CD4-positive, alpha-beta T cell treated with Interleukin-4 for 4 hours (primary cell): ENCODE measurements at places on chromosomes 4 and X.

DNA sequence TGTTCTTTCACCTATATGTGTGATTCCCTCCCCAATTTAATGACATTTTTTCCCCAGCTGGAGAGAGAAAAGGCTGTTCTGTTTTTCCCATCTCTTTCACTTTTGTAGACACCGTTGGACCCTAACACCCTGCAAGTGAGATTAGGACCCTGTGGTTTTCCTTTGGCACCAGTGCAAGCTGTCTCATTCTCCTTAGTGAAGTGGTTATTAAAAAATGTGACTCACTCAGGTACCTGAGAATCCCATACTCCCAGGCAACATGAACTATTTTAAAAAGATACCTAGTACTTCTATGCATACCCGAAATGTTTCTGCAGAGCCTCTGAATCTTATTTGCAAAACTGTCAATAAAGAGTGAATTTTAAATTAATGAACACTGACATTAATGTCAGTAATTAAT is 175.7 kb upstream of the TBC1D9 start:
- DNase-seq, result no peak

DNA sequence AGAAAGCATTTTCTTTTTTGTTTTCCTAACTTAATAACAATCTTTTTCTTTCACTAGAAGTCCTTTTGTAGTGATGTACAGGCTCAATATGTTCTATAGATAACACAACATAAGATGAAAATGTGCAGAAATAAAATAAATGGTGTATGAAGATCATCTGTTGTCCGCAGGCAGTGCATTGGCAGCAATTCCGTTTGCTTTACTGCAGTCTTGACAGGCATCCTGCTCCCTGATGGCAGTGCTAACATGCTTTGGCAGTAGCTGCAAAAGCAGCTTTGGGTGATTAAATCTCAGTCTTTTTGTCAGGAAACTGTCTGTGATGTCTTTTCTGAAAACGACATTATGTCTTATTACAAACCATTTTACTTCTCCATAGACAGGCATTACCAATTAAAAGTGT is 131.4 kb downstream of the TRAM1L1 start:
- no peak for DNase-seq

DNA sequence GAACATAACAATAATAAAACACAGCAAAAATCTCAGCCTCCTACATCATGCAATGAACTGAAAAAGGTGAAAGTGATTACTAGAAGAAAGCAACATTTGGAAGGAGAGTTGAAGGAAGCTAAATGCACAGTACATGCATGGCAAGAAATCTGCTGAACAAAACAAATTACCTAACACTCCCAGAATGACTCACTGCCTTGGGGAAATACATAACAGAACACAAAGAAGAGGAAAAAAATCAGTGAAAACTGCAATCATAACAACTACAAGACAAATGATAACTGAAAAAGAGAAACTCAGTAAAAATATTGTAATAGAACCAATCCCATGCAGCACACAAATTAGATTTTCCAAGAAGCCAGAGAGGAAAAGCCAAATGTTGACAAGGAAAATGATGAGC is 1513.2 kb downstream of the ARAP2 start:
- no peak for DNase-seq

DNA sequence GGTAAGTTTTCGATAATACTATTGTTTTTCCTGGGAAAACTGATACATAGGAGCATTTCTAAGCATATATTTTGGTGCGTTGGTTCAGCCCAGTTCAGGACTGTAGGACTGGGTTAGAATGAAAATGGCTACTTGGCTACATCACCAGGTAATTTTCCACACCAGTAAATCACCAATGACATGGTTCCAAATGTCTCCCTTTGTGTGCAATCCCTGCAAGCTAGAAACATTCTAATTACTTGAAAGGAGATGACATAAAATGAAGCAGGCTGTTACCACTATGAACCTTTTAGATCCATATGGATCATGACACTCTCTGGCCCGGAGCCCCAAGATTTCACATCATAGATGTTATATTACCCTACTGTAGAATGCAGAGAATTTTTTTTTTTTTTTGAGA is 577.4 kb upstream of the FTHL17 start:
- DNase-seq, result no peak
